ENCODE measurements at places on chromosomes 5 and 9. TPM values are rescaled to one million over a fixed set of nuclear protein-coding genes. Genes with fewer than 3 reads are reported as not detected.

The PCDHGC4 gene
- not detected for total RNA-seq

The IGFBPL1 gene
- total RNA-seq: 2.6 TPM

The KCNV2 gene
- total RNA-seq: not detected

The MARCOL gene
- not detected for total RNA-seq

The TEX48 gene
- total RNA-seq: not detected

The PIP5KL1 gene
- 2.0 TPM for total RNA-seq

The MPDZ gene
- total RNA-seq: 12.3 TPM

The PCDHGA5 gene
- total RNA-seq: 0.14 TPM

The GALNT12 gene
- total RNA-seq: 2.9 TPM

The LURAP1L gene
- 29.7 TPM for total RNA-seq

The NIPAL4 gene
- total RNA-seq: 13.5 TPM

The MAMDC2 gene
- 0.20 TPM for total RNA-seq

The DMRT2 gene
- total RNA-seq: not detected

The PCDHGC3 gene
- total RNA-seq: 5.1 TPM

The PCDH12 gene
- total RNA-seq: not detected

The PCAT7 gene
- total RNA-seq: 0.46 TPM

The SMIM33 gene
- total RNA-seq: not detected

The SLC25A2 gene
- not detected for total RNA-seq

The PDE6A gene
- total RNA-seq: 0.42 TPM

The SLC45A2 gene
- total RNA-seq: not detected

The PCDHB7 gene
- 0.05 TPM for total RNA-seq

The PNPLA7 gene
- 0.59 TPM for total RNA-seq

The TMEM171 gene
- 6.8 TPM for total RNA-seq

The DCAF10 gene
- total RNA-seq: 11.7 TPM

The CD74 gene
- not detected for total RNA-seq

The FBP2 gene
- not detected for total RNA-seq

The ANGPTL2 gene
- not detected for total RNA-seq

The OTP gene
- total RNA-seq: 0.05 TPM

The PCDHB5 gene
- total RNA-seq: 1.2 TPM

The NTRK2 gene
- not detected for total RNA-seq

The FOXD4L4 gene
- total RNA-seq: not detected

The RANBP17 gene
- total RNA-seq: 2.4 TPM

The CBY3 gene
- total RNA-seq: not detected

The JAK2 gene
- total RNA-seq: 3.4 TPM

The IFNB1 gene
- not detected for total RNA-seq

The ANKRD31 gene
- total RNA-seq: not detected

The CAVIN4 gene
- 0.26 TPM for total RNA-seq

The RGS7BP gene
- not detected for total RNA-seq

The AQP3 gene
- 15.2 TPM for total RNA-seq

The GMCL2 gene
- not detected for total RNA-seq

The BHMT2 gene
- total RNA-seq: not detected

The NUTM2G gene
- not detected for total RNA-seq

The IL31RA gene
- total RNA-seq: 1.3 TPM

The MIER3 gene
- total RNA-seq: 7.2 TPM

The BASP1 gene
- total RNA-seq: 202 TPM

All from A549 treated with Mapracorat at 1 μM for 4 hours (cell line).